ENCODE measurements at places on chromosomes 1 and 21.

- no peaks in the 10 kb centered on the region for H3K27me3 ChIP-seq
- H3K4me1 ChIP-seq, result no peaks in the 10 kb centered on the region
- H3K27ac ChIP-seq, result no peak overlapping the region
- no peak for DNase-seq
- no peak overlapping the region for H3K4me3 ChIP-seq
- H3K36me3 ChIP-seq, result no peaks in the 10 kb centered on the region
Measured at GRCh38 chr1:242629396-242629795, 104.9 kb upstream of the PLD5 start.

DNA sequence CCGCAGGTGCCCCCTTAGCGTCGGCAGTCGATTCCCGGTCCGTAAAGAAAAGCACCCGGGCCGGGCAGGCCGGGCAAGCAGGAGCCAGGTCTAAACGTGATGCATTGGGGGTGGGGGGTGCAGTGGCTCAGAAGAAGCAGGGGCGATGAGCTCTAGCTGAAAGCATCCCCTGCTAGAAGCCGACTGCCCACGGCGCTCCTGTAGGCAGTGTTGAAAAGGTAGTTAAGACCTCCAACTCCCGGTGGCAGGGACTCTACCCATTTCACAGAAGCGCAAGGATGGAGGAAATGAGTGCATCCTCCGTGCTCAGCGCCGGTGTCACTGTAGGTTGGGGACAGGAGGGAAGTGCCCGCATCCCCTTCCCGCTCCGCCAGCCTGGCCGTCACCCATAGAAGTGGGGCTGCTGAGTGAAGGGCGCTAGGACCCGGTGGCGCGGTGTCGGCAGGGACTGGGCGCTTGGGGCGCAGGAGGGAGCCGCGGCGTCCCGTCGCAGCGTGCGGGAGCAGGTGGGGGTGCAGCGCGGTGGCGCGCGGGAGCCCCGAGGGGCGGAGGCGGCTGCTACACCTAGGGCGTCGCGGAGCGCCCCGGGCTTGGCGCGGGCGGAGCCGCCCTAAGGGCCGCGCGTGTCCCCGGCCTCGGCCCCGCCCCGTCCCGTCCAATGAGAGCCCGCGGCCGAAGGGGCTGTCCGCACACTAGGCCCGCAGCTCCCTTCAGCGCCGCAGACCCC is at the start of gene WNT2B:
WNT2B (plus strand) TSS at position 688 of the 727 bp plus-strand sequence. CDS start 298 bp downstream, outside the sequence.
- H3K4me3 ChIP-seq, result peak within 1 kb of the TSS; percentile 69
- peaks cover 10% of the 10 kb centered on the region for H3K4me1 ChIP-seq
- peak; percentile 69 for DNase-seq

GRCh38 chr21:33332143-33332542 is 7.4 kb downstream of the IFNAR1 start:
- H3K27ac ChIP-seq, result peak overlapping the region; percentile 62
- H3K4me1 ChIP-seq, result peaks cover 39% of the 10 kb centered on the region
- no peaks in the 10 kb centered on the region for H3K27me3 ChIP-seq
- peak; percentile 57 for DNase-seq
- H3K36me3 ChIP-seq, result peaks cover 36% of the 10 kb centered on the region

DNA sequence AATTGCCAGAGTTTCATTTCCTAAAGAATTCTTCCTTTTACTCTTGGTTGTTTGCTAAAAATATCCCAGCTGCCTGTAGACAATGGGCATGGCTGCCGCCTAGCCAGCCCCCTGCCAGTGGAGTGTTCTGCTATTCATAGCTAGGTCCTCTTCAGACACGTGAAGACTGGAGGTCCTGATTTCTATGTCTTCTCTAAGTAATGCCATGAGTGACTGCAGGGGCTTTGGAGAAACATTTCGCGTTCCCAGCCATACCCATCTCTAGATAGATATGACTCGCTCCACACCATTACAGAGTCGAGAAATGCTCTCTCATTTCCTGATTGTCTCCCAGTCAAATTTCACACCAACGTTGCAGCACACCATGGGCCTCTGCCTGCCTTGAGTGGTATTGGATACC is 99.5 kb upstream of the BACE2 start:
- H3K36me3 ChIP-seq, result no peaks in the 10 kb centered on the region
- H3K27ac ChIP-seq, result no peak overlapping the region
- H3K27me3 ChIP-seq, result peaks cover 16% of the 10 kb centered on the region
- H3K4me3 ChIP-seq, result no peak overlapping the region
- DNase-seq, result no peak

GRCh38 chr1:171226747-171227370 is 21.4 kb upstream of the FMO1 start:
- no peak overlapping the region for H3K4me3 ChIP-seq
- peak; percentile 42 for DNase-seq
- peaks cover 10% of the 10 kb centered on the region for H3K27me3 ChIP-seq
- H3K36me3 ChIP-seq, result no peaks in the 10 kb centered on the region

GRCh38 chr1:232417636-232418248 is 212.2 kb downstream of the SIPA1L2 start:
- peaks cover 7% of the 10 kb centered on the region for H3K4me1 ChIP-seq
- no peak overlapping the region for H3K27ac ChIP-seq
- no peaks in the 10 kb centered on the region for H3K36me3 ChIP-seq
- no peak overlapping the region for H3K4me3 ChIP-seq
- no peaks in the 10 kb centered on the region for H3K27me3 ChIP-seq

DNA sequence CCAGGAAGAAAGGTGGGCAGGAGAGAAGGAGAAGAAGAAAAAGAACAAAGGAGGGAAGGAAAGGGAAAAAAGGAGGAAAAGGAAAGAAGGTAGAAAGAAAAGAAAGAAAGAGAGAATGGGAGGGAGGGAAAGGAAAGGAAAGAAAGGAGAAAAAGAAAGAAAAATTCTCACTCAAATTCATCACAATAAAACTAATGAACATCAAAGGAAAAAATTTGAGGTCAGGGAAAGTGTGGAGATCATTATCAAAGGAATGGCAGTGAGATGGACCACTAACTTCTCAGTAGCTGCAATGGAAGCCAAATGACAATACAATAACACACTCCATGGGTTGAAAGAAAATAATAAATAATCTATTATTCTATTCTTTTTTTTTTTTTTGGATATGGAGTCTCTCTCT is 48.0 kb upstream of the JAK1 start:
- H3K27ac ChIP-seq, result no peak overlapping the region
- peaks cover 21% of the 10 kb centered on the region for H3K36me3 ChIP-seq
- H3K4me1 ChIP-seq, result peaks cover 25% of the 10 kb centered on the region
- H3K4me3 ChIP-seq, result no peak overlapping the region

- H3K4me3 ChIP-seq, result peak overlapping the region; percentile 51
- no peak overlapping the region for H3K27ac ChIP-seq
- no peak for DNase-seq
- H3K4me1 ChIP-seq, result peaks cover 16% of the 10 kb centered on the region
Measured at GRCh38 chr1:65791801-65792668, 660 bp upstream of the PDE4B start.

DNA sequence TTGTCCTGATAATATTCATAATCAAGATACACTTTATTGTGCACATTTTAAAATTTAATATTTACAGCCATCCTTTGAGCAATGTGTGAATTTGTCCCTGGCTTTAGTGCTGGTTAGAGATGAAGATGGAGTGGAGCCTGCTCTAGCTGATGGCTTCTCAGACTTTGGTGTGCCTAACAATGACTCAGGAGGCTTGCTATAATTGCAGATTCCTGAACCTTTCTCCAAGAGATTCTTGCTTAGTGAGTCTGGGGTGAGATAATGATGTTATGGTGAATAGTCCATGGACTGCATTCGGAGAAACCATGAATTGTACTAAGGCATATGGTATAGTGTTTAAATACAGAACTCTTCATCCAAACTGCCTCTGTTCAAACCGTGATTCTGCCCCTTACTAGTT is 307.1 kb downstream of the PAPPA2 start:
- no peaks in the 10 kb centered on the region for H3K27me3 ChIP-seq
- H3K36me3 ChIP-seq, result no peaks in the 10 kb centered on the region
- no peaks in the 10 kb centered on the region for H3K4me1 ChIP-seq
- no peak overlapping the region for H3K4me3 ChIP-seq
- no peak for DNase-seq

DNA sequence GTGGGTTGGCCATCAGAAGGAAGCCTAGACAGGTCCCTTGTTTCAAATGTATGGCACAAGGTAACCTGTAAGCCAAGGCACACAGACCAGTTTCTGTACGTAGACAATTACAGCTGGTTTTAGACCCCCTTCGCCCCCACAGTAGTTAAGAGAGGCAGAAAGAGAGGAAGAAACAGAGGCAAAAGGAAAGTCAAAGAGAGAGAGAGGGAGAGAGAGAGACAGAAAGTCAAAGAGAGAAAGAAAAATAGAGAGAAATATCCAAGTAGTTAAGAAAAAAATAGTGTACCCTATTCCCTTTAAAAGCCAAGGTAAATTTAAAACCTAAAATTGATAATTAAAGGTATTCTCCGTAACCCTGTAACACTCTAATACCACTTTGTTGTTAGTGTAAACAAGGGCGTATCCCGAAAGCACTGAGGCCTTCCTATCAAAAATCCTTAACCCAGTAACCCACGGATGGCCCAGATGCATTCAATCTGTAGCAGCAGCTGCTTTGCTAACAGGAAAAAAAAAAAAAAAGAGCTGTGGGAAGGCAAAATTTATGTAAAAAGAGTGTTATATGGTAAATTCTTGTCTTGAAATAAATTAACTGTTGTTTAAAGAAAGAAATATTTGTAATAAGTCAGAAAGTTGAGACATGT is 49.4 kb downstream of the ADCY10 start:
- H3K4me1 ChIP-seq, result no peaks in the 10 kb centered on the region
- H3K4me3 ChIP-seq, result no peak overlapping the region
- no peaks in the 10 kb centered on the region for H3K27me3 ChIP-seq
- no peaks in the 10 kb centered on the region for H3K36me3 ChIP-seq
- no peak overlapping the region for H3K27ac ChIP-seq

- H3K4me3 ChIP-seq, result no peak overlapping the region
- H3K27ac ChIP-seq, result no peak overlapping the region
- no peaks in the 10 kb centered on the region for H3K36me3 ChIP-seq
Measured at GRCh38 chr1:117318426-117318825, 48.8 kb upstream of the MAN1A2 start.

DNA sequence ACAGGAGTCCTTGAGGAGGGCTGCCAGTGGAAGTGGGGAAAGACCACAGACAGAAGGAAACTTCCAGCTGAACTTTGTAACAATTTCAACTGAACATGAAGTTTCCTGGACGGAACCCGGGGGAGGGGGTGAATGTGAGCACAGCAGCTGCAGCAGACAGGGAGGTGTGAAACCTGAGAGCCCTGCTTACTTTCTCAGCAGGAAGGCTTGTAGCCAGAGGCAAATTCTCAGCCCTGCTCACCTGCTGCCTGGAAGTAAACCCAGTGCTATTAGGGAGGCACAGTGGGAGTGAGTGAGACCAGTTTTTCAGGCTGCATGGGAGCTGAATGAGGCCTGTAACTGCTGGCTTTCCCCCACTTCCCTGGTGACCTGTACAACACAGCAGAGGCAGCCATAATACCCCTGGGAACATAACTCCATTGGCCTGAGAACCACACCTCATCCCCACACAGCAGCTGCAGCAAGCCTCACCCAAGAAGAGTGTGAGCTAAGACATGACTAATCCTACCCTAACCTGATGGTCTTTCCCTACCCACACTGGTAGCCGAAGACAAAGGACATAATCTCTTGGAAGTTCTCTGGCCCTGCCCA is 9.6 kb upstream of the SPRR2F start:
- DNase-seq, result no peak
- no peak overlapping the region for H3K4me3 ChIP-seq
- H3K27ac ChIP-seq, result no peak overlapping the region
- H3K4me1 ChIP-seq, result no peaks in the 10 kb centered on the region

- no peak overlapping the region for H3K27ac ChIP-seq
- no peak for DNase-seq
- H3K36me3 ChIP-seq, result no peaks in the 10 kb centered on the region
- peaks cover 14% of the 10 kb centered on the region for H3K27me3 ChIP-seq
- peaks cover 33% of the 10 kb centered on the region for H3K4me1 ChIP-seq
Measured at GRCh38 chr1:31755197-31755611, 8.9 kb downstream of the ADGRB2 start.

- H3K4me3 ChIP-seq, result no peak overlapping the region
- H3K36me3 ChIP-seq, result no peaks in the 10 kb centered on the region
- DNase-seq, result no peak
- no peak overlapping the region for H3K27ac ChIP-seq
Measured at GRCh38 chr1:47688461-47689296, 250.8 kb downstream of the FOXD2 start.

DNA sequence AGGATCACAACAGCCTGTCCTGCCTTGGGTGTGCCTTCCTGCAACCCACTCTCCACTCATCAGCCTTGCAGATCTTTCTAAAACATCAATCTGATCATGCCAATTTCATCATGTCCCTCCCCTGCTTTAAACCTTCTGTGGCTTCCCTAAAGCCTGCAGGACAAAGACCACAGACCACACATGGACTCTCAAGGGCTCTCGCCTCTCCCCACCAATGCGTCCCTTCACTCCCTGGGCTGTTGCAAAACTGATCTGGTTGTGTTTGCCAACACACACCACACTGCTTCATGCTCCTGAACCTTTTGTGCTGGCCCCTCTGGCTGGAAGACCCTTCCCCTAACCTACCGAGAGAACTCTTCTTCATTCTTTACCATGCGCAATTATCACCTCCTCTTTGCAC is 72.4 kb downstream of the ITPKB start:
- H3K27ac ChIP-seq, result no peak overlapping the region
- DNase-seq, result no peak
- peaks cover 64% of the 10 kb centered on the region for H3K4me1 ChIP-seq

GRCh38 chr1:22318279-22318981 is 133.2 kb upstream of the ZBTB40 start:
- H3K4me3 ChIP-seq, result no peak overlapping the region
- no peak for DNase-seq
- no peaks in the 10 kb centered on the region for H3K36me3 ChIP-seq
- no peak overlapping the region for H3K27ac ChIP-seq
